ENCODE measurements at places on chromosomes 4 and X.

DNA sequence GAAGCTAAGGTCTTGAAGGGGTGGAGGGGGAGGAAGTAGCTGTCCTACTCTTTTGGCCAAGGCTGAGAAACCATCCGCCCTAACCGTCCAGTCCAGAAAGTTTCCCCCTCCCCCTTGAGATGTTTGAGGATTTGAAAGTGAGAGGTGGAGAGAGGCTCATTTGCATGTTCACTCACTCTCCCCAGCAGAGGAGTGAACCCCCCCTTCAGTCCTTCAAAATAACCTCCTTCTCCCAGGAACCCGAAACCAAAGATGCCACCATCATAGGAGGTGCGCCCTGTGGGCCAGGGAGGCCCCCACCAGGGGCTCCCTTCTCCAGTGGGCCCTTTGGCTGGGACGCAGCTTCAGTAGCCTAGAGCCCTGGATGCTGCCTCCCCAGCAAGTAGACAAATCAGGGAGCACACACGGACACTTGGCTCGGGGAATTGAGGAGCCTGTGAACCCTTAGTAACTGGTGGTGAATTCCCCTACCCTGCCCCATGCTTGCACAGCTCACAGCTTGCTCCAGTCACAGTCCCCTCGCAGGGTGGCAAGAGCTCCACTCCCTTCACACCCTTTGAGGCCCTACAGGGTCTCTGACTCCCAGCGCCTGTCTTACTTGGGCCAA, 25.6 kb downstream of the ELF4 start:
- no peak for DNase-seq

GRCh38 chr4:136687118-136687517, 845.2 kb downstream of the PCDH18 start:
- no peak for DNase-seq

DNA sequence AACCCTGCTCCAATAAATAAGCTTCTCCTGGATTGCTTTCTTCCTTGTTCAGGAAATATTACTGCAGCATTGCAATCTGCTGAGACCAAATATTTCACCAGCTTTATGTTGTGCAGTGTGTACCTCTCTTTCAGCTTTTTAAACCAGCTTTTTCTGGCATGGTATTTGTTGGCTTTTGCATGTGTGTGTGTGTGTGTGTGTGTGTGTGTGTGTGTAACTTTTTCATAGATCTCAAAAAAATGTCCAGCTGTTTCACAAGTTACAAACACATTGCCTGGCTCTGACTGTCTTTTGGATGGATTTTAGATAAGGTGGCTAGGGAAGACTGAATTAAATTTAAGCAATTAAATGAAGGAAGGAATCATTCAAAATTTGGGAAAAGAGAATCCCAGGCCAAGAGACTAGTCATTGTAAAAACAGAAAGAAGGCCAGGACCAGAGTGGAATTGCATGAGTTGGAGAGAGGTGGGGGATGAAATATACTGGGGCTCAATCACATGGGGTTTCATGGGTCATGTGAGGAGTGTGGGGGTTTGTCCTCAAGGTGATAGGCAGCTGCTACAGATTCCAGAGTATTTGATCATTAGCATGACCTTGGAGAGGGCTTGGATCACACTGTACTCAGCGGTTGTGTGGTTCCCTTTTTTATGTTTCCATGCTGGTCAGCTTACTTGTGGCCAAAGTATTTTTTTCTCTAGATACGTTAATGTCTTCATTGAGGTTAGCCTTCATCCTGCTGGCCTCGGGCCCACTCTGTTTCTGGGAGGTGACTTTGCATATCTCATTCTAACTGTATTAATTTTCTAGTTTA, 357.7 kb upstream of the BOD1L1 start:
- DNase-seq = no peak

DNA sequence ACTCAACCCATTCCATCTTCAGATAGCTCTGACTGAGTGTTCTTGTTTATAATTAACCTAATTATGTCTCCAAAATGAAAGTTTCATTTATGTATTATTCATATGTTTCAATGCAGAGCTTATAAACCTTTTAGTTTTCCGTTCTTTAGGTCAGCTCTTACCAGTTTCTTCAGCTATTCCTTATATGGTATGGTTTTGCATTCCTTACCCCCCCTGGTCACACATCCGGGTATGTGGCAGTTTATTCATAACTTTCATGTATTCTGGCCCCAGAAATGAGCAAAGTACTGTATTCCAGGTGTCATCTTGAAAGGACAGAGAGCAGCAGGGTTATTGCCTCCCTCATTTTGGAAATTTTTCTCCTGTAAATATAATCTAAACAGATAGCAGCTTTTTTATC, 16.8 kb upstream of the IGSF1 start:
- DNase-seq = no peak

DNA sequence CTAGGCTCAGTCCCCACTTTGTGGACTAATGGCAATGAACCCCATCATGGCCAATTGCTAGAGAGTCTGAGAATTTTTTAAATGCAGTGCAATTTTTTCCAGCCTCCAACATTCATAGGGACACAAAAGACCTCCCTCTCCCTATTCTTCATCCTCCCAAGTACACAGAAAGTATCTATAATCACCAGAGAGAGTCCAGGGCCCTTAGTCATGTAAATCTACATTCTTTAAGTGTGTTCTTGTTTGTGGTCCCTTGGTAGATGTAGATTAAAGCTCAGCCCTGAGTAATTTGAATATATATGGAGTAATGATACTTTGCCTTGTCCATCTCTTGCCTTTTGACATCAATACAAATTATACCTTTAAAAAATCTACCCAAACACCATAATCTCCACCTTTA, 51.3 kb upstream of the ATXN3L start:
- DNase-seq = no peak

DNA sequence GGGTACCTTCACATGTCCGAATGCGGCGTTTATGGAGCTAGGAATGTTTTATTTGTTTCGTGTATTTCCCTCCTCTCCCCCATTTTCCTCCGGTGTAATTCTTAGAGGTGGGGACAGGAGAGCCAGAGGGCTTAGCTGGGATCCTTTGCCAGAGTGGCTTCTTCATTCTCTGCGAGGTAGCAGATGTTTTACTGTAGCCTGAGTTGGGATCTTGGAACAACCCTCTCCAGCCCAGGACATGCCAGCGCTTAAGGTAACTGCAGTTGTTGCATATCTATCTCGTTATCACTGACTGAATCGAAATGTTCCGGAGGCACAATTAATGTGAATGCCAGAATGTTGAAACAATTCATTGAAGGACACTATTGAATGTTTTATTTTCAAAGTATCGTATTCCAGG, 59.0 kb upstream of the DYNLT3 start:
- DNase-seq = no peak

All from cerebellar nuclear complex (tissue), 1 donor.